Lower leg skin (tissue), 4 donors: ENCODE measurements at places on chromosomes 1 and 21. TPM values are rescaled to one million over a fixed set of nuclear protein-coding genes. Genes with fewer than 3 reads are reported as not detected.

The OLFML2B gene
- 6.1 TPM for total RNA-seq

The PDZK1IP1 gene
- total RNA-seq, result 267 TPM

The NT5C1A gene
- not detected for total RNA-seq

DNA sequence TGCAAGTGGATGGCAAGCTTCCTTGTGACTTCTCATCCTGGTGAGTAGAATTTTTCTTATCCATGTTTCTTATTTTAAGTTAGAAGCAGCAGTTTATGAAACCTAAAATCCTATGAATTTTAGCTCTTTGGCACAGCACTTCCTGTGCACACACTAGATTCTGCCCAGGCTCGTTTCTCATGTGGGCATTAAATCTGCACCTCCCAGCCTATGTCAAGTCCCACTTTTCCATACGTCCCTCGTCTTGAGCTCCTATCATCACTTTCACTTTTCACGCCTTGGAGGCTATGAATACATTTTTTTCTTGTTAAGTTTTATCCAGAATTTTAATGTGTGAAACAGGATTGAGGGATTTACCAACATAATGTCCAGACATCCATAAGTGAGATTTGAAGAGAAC is 142.1 kb downstream of the MRPS6 start:
- DNase-seq, result no peak

GRCh38 chr1:93522721-93523120 is 74.8 kb downstream of the FNBP1L start:
- no peak for DNase-seq

GRCh38 chr1:51061231-51061918 is 40.7 kb upstream of the C1orf185 start:
- no peak for DNase-seq

- no peak for DNase-seq
These were observed 102.8 kb upstream of the ARTN start for GRCh38 chr1:43830802-43831201.

DNA sequence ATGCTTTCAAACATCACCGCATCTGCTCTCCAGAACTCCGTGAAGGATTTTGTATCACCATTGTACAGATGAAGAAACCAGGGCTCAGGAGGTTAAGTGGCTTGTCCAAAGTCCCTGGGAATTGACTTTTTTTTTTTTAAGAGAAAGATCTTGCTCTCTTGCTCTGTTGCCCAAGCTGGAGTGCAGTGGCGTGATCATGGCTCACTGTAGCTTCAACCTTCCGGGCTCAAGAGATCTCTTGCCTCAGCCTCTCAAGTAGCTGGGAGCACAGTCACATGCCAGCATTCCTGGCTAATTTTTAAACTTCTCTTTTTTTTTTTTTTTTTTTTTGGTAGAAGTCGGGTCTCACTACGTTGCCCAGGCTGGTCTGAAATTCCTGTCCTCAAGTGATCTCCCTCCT is 6.9 kb upstream of the TAS1R2 start:
- no peak for DNase-seq

DNA sequence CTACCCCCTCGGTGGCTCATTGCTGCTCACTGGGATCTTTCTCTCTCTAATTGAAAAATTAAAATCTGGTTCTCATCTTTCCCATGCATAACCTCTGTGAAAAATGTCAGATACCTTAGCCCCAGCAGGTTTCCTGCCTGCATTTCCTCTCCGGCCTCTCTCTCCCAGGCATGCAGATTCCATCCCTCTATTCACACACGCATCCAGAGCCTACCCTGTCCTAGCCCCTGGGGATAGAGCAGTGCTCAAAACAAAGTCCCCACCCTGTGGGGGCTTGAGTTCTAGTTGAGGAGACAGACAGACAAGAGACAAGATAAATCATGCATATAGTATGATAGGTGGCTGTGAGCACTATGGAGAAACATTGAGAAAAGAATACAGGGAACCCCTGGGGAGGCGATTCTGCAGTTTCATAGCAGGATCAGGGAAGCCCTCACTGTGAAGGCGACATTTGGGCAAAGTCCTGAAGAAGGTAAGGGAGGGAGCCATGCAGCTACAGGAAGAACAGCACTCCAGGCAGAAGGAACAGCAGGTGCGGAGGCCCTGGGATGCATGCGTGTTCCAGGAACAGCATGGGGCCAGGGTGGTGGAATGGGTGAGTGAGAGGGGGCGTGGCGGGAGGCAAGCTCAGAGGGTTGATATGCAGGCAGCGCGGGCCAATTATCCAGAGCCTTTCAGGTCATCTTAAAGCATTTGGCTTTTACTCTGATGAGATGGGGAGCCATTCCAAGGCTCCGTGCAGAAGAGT is 3.5 kb upstream of the BSND start:
- no peak for DNase-seq

GRCh38 chr1:17086751-17087150 is 32.5 kb downstream of the PADI2 start:
- DNase-seq, result no peak

GRCh38 chr1:39952359-39953110 is 2.4 kb upstream of the MFSD2A start:
- no peak for DNase-seq

- DNase-seq, result no peak
These were observed 330.7 kb downstream of the NUF2 start for GRCh38 chr1:163652441-163652840.

DNA sequence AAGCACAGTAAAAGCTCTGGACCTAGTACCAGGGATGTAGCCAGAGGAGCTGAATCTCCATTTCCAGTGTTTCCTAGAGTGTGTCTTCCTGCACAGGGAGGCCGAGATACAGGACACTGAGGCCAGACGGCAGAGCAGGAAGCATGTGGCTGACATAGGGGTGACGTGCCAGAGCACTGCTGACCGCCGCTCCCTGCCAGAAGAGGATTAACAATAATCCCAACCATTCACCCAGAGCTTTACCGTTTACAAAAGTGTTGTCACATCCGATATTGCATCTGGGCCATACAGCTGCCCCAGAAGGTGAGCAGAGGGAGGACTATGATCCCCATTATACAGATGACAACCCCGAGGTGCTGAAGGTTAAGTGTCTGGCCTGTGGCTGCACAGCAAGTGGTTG is 5.8 kb upstream of the CLDN19 start:
- DNase-seq, result peak; percentile 82

DNA sequence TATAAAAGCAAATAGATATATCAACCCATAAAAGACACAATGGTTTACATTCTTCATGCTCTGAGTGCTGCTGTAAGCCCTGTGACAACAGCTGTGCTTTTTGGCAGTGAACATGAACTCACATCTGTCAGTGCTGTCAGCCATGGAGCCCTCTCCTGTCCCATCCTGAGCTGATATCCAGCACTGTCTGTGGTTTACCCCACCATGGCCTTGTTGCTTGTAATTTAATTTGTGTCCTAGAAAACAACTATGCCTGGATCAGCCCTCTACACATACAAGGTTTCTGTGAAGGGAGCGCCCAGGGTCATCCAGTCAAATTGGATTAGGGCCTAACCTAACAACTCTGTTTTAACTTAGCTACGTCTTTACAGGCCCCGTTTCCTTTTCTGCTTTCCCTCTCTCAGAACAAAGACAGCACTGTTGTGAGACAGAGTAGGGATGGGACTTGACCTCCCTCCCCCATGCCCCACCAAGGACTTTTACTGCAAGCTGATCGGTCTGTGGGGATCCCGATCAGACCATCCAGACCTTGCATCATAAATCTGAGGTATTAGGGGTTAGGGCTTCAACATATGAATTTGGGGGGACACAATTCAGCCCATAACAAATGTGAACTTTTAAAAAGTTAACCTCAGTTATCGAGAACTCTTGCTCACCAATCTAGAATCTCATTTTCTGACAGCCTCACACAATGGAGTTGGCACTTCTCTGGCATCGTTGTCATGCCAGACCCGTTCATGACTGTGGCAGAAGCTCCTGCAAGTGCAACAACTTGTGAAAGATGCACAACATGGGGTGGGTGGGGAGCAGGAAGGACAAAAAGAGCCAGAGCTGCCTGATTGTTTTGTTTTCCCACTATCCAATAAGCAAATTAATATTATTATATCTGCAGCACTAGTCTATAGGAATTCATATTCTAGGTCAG is 16.4 kb upstream of the SLC44A3 start:
- no peak for DNase-seq

DNA sequence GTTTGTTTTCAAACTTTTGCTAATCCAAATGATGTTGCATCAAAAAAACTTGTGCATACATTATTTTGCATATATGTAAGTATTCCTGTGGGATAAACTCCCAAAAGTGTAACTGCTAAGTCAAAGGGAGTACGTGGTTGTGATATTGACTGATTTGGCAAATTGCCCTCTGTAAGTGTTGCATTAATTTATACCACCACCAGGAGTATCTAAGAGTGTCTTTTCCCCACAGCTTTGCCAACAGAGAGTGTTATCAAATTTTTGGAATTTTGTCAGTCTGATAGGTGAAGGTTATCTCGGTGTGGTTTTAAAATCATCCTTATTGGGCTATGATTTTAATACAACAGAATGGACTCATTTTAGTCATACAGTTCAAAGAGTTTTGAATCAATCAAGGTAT is 30.1 kb upstream of the PARP1 start:
- DNase-seq, result no peak
